ENCODE measurements at places on chromosomes 16 and 17. TPM values are rescaled to one million over a fixed set of nuclear protein-coding genes. Genes with fewer than 3 reads are reported as not detected.

FAAP100 gene
- 69.2 TPM for total RNA-seq

- H3K4me1 ChIP-seq: peaks cover 31% of the 10 kb centered on the region
- H3K27me3 ChIP-seq: no peaks in the 10 kb centered on the region
- H3K27ac ChIP-seq: no peak overlapping the region
- DNase-seq: no peak
Observed at GRCh38 chr17:28887871-28888471, 9.6 kb downstream of the FLOT2 start.

DNA sequence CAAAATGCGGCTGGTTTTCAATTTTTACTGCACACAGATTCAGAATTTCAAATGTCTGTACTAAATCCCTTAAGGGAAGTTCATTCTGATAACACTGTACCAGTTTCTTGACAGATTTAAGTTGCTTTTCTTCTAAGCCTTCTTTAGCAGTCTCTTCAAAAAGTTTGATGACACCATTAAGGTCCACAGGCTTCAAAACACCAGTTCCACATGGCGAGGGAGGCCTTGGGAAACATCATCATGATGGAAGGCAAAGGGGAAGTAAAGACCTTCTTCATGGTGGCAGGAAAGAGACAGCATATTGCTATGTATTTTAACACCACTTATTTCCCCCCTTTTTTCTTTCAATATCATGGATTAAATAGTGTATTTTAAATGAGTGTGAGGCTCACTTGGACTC lies 24.5 kb downstream of the NLRC5 start:
- H3K27me3 ChIP-seq: no peaks in the 10 kb centered on the region
- peaks cover 84% of the 10 kb centered on the region for H3K4me1 ChIP-seq
- H3K36me3 ChIP-seq: peaks cover 41% of the 10 kb centered on the region
- H3K4me3 ChIP-seq: peak overlapping the region; percentile 50
- H3K27ac ChIP-seq: peak overlapping the region; percentile 81

GRCh38 chr16:79628988-79629387 lies 28.5 kb upstream of the MAF start:
- DNase-seq: no peak
- H3K4me3 ChIP-seq: peak overlapping the region; percentile 68
- peaks cover 73% of the 10 kb centered on the region for H3K4me1 ChIP-seq
- H3K27ac ChIP-seq: peak overlapping the region; percentile 93

- H3K4me3 ChIP-seq: no peak overlapping the region
- no peaks in the 10 kb centered on the region for H3K4me1 ChIP-seq
- H3K36me3 ChIP-seq: peaks cover 19% of the 10 kb centered on the region
- DNase-seq: no peak
Observed at GRCh38 chr16:69787883-69788282, 25.8 kb downstream of the WWP2 start.

GRCh38 chr16:64705443-64705842 lies 416.4 kb downstream of the CDH11 start:
- H3K4me1 ChIP-seq: no peaks in the 10 kb centered on the region
- no peak overlapping the region for H3K27ac ChIP-seq
- no peaks in the 10 kb centered on the region for H3K36me3 ChIP-seq

DNA sequence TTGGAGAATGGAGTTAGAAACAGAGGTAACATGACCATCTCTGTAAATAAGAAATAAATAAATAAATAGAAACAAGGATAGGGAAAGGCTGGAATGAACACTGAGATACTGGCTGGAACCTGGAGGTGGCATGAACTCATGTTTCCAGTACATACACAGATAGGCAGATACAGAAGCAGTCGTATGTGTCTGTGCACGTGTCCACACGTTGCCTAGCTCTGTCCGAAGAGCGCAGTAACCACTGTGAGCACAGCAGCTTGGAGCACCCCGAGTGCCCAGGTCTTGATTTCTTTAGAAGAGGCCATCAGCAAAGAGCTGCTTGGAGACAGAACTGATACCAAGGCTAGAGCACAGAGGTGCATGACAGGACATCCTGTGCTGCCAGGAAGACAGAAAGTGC lies 37.1 kb upstream of the SLC38A8 start:
- H3K4me1 ChIP-seq: peaks cover 2% of the 10 kb centered on the region
- H3K4me3 ChIP-seq: no peak overlapping the region
- no peak overlapping the region for H3K27ac ChIP-seq

GRCh38 chr17:19415806-19416775 lies 5.1 kb downstream of the RNF112 start:
- no peaks in the 10 kb centered on the region for H3K27me3 ChIP-seq
- H3K4me1 ChIP-seq: peaks cover 13% of the 10 kb centered on the region
- no peaks in the 10 kb centered on the region for H3K36me3 ChIP-seq
- DNase-seq: no peak
- H3K27ac ChIP-seq: no peak overlapping the region
- no peak overlapping the region for H3K4me3 ChIP-seq

DNA sequence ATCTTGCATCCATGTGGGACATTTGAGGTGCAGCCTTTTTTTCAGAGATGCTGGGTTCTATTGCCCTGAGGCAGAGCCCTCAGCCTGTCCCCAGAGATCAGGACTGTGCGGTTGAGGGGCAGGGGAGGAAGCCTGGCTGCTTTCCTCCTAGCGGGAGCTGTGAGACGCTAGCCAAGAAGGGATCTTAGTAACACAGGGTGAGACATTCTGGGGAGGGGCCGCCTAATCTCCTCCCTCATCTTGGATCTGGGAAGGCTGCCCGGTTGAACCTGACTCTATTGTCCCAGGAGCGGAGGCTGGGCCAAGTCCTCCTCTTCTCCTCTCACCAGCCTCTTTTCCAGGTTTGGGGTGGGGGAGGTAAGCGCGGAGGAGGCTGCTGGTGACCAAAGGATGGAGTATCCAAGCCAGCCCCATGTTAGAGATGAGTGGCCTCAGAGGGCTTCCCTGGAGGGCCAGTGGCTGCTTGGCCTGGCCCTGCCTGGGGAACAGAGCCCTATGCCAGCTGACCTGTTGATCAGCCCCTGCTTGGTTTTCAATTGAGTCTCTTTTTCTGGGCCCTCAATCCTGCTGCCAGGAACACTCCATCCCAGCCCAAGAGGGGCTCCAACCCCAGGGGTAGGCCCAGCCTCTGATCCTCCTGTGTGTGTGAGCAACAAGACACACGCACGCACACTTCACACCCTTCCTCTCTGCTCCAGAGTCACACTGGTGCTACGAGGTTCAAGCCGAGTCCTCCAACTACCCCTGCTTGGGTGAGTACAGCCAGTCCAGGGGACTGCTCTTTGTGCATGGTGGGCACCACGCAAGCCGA lies 5.0 kb downstream of the CA4 start:
- H3K4me3 ChIP-seq: no peak overlapping the region
- H3K27ac ChIP-seq: no peak overlapping the region
- peaks cover 27% of the 10 kb centered on the region for H3K27me3 ChIP-seq

GRCh38 chr17:45895969-45896785 lies 1.8 kb downstream of the MAPT start:
- no peak for DNase-seq
- no peaks in the 10 kb centered on the region for H3K36me3 ChIP-seq
- H3K4me1 ChIP-seq: peaks cover 5% of the 10 kb centered on the region
- no peak overlapping the region for H3K27ac ChIP-seq
- peaks cover 60% of the 10 kb centered on the region for H3K27me3 ChIP-seq
- H3K4me3 ChIP-seq: peak overlapping the region; percentile 64

DNA sequence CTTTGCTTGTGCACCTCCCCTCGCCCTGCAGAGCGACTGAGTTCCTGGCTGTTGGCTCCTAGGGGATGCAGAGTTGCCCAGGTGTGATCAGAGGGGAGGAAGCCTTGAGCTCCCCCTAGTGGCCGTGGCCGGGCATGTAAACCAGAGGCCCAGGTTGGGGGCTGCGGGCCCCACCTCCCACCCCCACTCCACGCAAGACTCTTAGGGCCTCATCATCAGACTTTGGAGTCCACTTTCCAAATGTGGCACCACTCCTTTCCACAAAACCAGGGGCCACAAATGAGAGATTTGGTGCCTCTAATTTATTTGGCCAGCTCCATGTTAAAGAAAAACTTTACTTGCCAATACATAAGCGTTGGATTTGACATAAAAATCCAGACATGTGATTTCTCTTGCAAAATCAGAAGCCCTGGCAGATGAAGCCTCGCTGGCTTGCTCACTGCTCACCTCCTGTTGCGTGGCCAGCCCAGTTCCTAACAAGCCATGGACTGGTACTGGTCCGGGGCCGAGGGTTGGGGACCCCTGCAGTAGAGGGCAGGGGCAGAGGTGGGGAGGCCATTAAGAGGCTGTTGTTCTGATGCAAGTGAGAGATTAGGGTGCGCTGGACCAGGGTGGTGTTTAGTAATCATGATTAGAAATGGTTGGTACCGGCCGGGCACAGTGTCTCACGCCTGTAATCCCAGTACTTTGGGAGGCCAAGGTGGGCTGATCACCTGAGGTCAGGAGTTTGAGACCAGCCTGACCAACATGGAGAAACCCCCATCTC lies 28.7 kb upstream of the GAS7 start:
- H3K27me3 ChIP-seq: no peaks in the 10 kb centered on the region
- H3K27ac ChIP-seq: no peak overlapping the region
- no peak overlapping the region for H3K4me3 ChIP-seq

DNA sequence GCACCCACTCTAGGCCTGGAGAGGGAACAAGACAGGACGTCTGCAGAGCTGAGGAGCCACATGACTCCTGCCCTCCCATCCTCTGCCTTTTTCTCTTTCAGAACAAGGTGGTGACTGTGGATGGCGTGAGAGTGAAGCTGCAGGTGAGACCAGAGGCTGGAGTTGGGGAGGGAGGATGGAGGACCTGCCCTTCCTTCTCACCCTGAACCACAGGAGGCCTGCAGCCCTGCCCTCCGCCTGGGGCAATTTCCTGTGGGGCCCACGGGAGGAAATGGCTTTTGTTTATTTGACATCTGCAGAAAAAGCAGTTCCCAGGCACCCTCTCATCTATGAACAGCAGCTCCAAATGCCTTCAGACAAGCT lies 5.1 kb downstream of the RAB37 start:
- H3K27me3 ChIP-seq: no peaks in the 10 kb centered on the region
- H3K27ac ChIP-seq: peak overlapping the region; percentile 88
- H3K36me3 ChIP-seq: peaks cover 10% of the 10 kb centered on the region
- peaks cover 86% of the 10 kb centered on the region for H3K4me1 ChIP-seq
- peak; percentile 71 for DNase-seq
- H3K4me3 ChIP-seq: peak overlapping the region; percentile 63

- no peak for DNase-seq
- H3K4me3 ChIP-seq: no peak overlapping the region
- no peak overlapping the region for H3K27ac ChIP-seq
- H3K4me1 ChIP-seq: no peaks in the 10 kb centered on the region
- peaks cover 25% of the 10 kb centered on the region for H3K27me3 ChIP-seq
Observed at GRCh38 chr17:36825951-36826350, 111.3 kb upstream of the LHX1 start.

DNA sequence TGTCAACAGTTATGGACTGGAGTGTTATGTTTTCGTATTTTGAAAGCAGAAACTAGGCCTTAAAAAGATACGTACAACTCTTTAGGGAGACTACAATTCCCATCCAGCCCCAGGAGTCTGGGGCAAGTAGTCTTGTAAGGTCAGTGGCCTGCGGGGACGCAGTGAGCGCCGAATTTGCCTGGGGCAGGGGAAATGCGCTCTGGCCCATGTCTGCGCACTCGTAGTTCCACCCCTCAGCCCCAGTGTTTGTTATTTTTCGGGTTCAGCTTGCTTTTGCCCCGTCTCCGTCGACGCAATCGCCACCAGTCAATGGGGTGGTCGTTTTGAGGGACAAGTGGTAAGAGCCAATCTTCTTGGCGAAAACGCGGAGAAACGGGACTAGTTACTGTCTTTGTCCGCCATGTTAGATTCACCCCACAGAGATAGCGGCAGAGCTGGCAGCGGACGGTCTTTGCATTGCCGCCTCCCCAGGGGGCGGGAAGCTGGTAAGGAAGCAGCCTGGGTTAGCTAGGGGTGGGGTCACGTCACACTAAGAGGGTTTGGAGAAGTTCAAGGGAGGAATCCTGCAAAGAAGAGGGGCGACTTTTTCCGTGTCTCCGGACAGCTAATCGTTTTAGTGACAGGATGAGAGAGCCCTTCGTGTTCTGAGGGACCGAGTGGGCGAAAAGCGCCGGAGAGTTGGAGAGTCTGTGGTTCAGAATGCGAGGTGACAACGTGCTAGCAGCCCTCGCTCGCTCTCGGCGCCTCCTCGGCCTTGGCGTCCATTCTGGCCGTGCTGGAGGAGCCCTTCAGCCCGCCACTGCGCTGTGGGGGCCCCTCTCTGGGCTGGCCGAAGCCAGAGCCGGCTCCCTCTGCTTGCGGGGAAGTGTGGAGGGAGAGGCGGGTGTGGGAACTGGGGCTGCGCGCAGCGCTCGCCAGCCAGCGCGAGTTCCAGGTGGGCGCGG lies 1.1 kb upstream of the BRCA1 start:
- peak overlapping the region; percentile 99 for H3K4me3 ChIP-seq
- DNase-seq: no peak
- H3K36me3 ChIP-seq: peaks cover 21% of the 10 kb centered on the region

Measured in activated T-helper 1 cell treated with anti-CD3 and anti-CD28 coated beads, Interleukin-12 subunit alpha, Interleukin-12 subunit beta, Interleukin-2, Interleukin-4 antibody, amounts not matched to agents 30 ng/mL and 10 ng/mL and 1 ng/mL, durations not matched to agents 14 hours and 24 hours and 36 hours (primary cell).